ENCODE measurements at places on chromosomes 2 and 18.

- no peak for DNase-seq
Measured at GRCh38 chr2:212136216-212136795, 402.3 kb downstream of the ERBB4 start.

GRCh38 chr2:179336782-179337534 lies 72.3 kb upstream of the SESTD1 start:
- DNase-seq: no peak

- DNase-seq: no peak
Measured at GRCh38 chr2:86443631-86444350, 2.6 kb downstream of the KDM3A start.

GRCh38 chr18:32420084-32420750 lies 50.5 kb downstream of the GAREM1 start:
- DNase-seq: no peak

- no peak for DNase-seq
Measured at GRCh38 chr2:239262484-239263230, 138.2 kb downstream of the HDAC4 start.

GRCh38 chr2:20611077-20611843 lies 39.6 kb downstream of the HS1BP3 start:
- DNase-seq: no peak

- no peak for DNase-seq
Measured at GRCh38 chr2:19580830-19581229, 222.4 kb upstream of the OSR1 start.

- DNase-seq: no peak
Measured at GRCh38 chr18:77124452-77124922, 8.1 kb downstream of the MBP start.

DNA sequence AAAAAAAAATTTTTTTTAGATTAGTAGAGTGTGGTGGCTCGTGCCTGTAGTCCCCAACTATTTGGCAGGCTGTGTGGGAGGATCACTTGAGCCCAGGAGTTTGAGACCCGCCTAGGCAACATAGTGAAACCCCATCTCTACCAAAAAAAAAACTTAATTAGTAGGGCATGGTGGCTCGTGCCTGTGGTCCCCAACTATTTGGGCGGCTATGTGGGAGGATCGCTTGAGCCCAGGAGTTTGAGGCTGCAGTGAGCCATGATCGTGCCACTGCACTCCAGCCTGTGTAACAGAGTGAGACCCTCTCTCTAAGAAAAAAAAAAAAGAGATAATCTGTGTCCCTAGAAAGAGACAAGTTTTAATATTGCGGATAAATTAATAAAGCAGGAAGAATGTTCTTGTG lies 8.8 kb downstream of the GPR55 start:
- no peak for DNase-seq

- no peak for DNase-seq
Measured at GRCh38 chr2:142841788-142842187, 35.7 kb upstream of the KYNU start.

GRCh38 chr18:62797329-62797728 lies 82.0 kb downstream of the PHLPP1 start:
- no peak for DNase-seq

- no peak for DNase-seq
Measured at GRCh38 chr2:18362696-18363095, 197.8 kb downstream of the RDH14 start.

GRCh38 chr2:217186152-217186551 lies 326.3 kb upstream of the TNP1 start:
- no peak for DNase-seq

- no peak for DNase-seq
Measured at GRCh38 chr18:59718108-59718463, 20.9 kb upstream of the CCBE1 start.

DNA sequence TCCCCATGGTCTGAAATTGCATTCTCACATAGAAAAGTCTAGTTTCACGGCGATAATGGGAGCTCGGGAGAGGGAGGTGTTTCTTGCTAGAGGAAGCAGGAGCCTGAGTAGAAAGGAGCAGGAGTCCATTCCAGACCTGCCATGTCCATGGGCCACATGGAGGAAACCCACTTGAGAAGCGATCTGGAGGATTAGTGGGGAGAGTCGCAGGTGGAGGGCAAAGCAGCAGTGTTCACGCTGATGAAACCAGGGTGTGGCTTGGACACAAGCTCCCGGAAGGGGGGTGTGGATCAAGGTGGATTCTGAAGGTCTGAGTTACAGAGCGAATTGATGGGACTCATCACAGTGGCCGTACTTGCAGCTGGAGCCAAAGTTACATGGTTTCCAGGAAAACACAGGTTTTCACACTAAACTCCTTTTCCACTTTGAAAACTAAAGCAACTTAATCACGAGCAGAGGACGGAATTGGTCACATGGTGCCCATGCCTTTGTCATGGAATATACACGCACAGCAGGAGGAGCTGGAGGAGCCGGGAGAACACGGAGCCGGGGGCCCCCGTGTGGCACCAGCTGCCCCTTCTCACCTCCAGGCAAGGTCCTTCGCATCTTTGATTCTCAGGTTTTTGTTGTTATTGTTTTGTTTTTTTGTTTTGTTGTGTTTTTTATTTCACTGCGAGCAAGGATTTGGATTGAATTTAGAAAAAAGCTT lies 255.1 kb upstream of the MYT1L start:
- no peak for DNase-seq

GRCh38 chr2:215506604-215506990 lies 70.7 kb upstream of the FN1 start:
- no peak for DNase-seq

DNA sequence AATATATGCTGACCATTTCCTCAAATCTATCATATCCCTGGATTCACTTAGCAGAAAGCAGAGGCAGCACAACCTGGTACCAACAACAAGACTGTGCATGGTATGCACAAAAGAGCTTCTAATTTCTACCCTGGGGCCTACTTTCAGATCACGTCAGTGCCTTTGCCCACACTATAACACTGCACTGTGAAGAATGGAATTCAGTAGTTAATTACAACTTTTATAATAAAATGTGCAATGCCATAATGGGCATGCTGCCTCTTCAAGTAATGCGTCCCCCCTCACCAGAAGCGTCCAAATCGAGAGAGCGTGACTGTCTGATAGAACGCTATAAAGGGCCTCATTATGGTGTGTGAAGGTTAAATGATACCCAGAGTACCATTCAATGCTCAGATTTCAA lies 328.1 kb upstream of the PKDCC start:
- DNase-seq: no peak

GRCh38 chr2:217903859-217904613 lies 98.8 kb downstream of the TNS1 start:
- DNase-seq: no peak

DNA sequence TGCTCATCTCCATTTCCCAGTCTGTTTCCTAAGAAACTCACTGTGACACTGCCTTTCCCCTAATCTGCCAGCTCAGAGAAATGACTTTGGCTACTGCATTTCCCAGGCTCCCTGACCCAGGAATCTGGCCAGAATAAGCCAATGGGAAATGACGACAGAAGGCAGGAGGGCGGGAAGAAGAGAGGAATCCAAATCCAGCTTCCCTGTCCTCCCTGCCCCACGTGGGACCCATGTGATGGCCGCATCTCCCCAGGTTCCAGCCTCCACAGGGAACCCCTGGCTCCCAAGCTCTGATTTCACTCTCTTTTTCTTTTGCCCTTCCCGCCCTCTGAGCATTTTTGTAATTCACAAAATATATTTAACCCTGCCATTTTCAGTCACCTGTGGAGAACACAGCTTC lies 37.8 kb upstream of the RAB12 start:
- DNase-seq: no peak

GRCh38 chr18:48030616-48031480 lies 100.4 kb upstream of the SMAD2 start:
- DNase-seq: no peak

DNA sequence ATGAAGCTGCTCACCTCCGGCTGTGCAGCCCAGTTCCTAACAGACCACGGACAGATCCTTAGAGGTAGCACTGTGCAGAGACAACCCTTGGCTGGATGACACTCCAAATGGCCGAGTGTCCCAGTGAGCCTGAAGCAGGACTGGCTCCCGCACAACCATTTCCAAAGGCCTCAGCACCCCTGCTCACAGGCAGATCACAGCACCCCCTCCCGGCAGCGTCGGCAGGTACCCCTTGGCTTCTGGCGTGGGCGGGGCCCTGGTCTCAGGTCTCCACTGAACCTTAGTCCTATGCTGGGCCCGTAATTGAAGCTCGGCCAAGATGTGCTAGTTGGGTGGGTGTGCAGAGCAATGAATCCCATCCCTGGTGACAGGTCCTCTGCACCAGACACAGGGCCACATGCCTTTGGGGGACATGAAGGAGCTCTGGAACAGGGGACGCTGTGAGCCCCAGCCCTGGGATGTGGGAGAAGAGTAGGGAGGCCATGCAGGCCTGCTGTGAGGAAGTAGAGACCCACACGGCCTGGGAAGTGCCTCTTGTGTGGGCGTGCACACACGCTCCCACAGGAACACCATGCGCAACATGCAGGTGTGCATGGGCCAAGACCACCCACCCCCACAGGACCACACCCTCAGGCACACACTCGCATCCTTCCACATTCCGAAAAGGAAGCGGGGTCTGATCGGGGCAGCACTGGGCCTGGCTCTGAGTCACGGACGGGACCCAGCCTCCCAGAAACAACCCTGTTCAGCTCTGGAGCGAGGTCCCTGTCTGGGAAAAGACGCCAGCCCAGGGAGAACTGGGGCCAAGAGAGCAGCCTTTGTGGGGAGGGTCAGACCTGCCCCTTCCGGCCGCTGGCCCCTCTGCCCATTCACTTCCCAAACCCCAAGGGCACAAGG lies 2.8 kb downstream of the DUSP2 start:
- no peak for DNase-seq

DNA sequence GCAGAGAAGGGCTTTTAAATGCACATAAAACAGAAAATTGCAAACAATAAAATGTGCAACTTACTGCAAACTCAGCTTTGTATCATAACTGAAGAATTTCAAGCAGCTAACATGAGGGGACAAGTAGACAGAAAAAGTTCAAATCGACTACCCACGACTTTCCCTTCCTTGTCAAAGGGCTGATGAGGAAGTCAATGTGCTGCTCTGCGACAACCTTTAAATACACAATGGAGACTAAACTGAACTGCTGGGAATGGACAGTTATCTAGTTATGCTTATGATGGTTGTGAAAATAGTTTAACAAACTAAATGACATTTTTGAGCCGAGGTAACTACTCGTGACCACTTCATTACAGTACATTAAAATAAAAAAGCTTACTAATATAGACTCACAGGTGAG lies 84.1 kb downstream of the INO80D start:
- no peak for DNase-seq

- no peak for DNase-seq
Measured at GRCh38 chr18:48820483-48821250, 130.1 kb downstream of the SMAD7 start.

GRCh38 chr2:24872344-24873115 lies 47.5 kb downstream of the ADCY3 start:
- DNase-seq: no peak

- DNase-seq: no peak
Measured at GRCh38 chr2:182548031-182548950, 121.5 kb upstream of the PDE1A start.

DNA sequence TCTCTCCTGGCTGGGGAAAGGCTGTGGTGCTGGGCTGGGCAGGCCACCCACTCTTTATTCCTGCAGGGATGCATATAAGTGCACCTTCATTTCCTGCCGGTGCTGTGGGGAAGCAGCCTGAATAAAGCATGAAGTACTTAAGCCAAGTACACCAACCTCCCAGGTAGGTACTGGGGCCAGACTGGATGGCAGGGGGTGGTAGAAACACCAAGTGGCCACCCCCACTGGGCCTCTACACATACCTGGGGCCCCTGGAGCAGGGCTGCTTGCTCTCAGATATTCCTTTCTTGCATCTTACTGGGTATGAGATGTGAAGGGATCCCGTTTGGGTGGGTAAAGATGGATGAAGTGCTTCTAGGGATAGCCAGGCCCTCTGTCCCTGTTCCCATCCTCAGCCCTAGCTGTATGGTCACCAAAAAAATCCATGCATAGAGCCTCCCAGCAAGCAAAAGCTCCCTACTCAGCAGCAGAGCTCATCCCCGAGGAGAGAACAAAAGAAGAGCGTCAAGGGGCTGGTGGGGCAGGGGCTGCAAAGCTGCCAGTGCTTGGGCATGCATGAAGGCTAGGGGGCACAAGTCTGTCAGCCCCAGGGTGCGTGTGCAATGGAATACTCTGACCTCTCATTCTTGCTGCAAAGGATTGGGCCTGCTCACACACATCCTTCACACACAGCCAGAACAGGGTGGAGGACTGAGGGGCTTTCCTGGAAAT lies 22.0 kb downstream of the CCT7 start:
- DNase-seq: no peak

DNA sequence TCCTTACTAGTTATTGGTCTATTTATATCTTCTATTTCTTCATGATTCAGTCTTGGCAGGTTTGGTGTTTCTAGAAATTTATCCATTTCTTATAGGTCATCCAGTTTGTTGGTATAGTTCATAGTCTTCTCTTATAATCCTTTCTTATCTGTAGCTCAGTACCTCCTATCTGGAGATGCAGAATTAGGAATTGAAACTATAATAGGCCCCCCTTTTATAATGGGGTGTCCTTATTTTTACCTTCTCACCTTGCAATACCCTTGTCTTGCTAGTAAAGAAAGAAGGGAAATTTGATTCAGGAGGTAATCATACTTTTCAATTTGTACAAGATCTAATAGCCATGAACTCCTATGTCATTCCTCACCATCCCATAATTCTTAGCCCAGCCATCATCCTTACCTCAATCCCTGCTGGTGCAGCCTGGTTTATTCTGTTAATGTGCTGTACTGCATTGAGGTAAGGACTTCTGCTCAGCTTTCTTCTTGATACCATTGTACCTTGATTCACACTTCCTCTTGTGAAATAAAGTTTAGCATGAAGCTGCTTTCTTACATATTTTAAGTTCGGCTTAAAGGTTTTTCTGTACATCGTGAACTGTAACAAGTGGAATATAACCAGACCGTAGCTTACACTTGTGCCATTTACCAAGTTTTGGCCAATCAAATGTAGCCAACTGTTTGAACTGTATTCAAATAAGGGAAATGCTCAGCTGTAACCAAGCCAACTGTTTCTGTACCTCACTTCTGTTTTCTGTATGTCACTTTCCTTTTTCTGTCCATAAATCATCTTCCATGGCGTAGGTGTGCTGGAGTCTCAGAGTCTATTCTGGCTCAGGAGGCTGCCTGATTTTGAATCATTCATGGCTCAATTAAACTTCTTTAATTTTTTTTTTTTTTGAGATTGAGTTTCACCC lies 40.1 kb upstream of the PTH2R start:
- DNase-seq: no peak

DNA sequence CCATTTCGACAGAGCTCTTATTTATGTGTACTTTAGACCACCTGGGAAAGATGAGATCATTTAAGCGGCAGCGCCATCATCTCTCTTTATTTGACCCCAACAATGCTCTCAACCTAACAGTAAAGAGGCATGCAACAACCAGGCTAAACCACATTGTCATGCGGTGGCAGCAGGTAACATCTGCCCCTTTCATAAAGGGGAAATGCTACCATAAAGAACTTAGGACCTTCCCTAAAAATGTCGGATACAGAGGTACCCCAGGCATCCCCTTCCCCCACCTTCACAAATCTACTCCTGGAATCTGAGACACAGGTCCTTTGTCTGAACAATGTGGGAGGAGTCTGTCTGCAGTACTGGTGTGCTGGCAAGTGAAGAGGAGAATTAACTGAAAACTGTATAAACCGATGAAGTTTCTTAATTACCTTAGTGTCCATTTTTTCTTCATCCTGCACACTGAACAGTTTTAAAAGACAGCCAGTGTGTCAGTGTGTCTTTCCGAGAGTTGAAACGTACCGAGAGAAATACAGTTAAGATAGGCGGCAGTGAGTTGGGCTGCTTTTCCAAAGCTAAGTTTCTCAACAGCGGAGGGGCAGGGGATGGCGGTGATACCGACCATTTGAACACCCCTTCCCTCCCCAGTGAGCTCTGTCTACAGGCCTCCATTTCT lies 1.9 kb downstream of the MEX3C start:
- no peak for DNase-seq

- no peak for DNase-seq
Measured at GRCh38 chr2:144357623-144358373, 162.1 kb downstream of the ZEB2 start.
